ENCODE measurements at places on chromosomes 13 and 19. TPM values are rescaled to one million over a fixed set of nuclear protein-coding genes. Genes with fewer than 3 reads are reported as not detected.

LGALS4 gene
- 1.6 TPM for total RNA-seq

DKKL1 gene
- total RNA-seq, result not detected

NOVA2 gene
- not detected for total RNA-seq

CKM gene
- total RNA-seq, result not detected

ZIK1 gene
- total RNA-seq, result 12.1 TPM

ZNF57 gene
- 4.5 TPM for total RNA-seq

DNA sequence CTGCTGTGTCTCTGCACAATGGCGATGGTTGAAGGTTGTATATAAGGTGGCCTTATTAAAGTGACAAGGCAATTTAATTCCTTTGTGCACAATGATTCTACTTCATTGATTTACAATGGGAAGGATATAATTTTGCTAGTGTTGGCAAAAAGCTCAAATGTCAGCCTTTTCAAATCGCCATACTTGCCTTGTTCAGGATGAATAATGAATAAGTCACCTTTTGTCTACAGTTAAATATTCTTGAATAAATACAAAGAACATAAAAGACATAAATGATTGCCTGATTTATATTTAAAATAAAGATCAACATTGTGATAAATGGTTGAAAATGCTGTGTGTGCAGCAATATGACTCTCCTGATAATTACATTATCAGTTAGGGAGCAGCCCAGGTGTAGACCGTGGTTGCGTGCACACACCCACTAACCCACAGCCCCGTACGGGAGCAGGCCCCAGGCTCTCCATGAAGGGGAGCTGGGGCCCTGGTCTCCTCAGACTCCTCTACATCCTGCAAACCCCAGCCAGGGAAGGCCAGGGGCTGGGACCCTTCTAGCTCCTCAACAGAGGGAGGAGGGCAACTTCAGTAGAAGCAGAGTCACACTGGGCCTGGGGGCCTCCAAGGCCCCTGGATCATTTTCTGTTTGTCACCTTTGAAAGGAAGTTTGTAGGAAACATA is 64.9 kb downstream of the TEX29 start:
- H3K36me3 ChIP-seq, result no peaks in the 10 kb centered on the region
- H3K27ac ChIP-seq, result peak overlapping the region; percentile 78
- no peak for DNase-seq
- peaks cover 4% of the 10 kb centered on the region for H3K27me3 ChIP-seq

GRCh38 chr13:22744688-22745452 is 435.9 kb upstream of the SGCG start:
- DNase-seq, result no peak
- H3K4me1 ChIP-seq, result no peaks in the 10 kb centered on the region
- H3K36me3 ChIP-seq, result no peaks in the 10 kb centered on the region
- no peak overlapping the region for H3K4me3 ChIP-seq

GRCh38 chr19:37221136-37221535 is 3.1 kb downstream of the ZNF383 start:
- peaks cover 69% of the 10 kb centered on the region for H3K36me3 ChIP-seq
- H3K27me3 ChIP-seq, result no peaks in the 10 kb centered on the region
- H3K27ac ChIP-seq, result no peak overlapping the region
- DNase-seq, result no peak

DNA sequence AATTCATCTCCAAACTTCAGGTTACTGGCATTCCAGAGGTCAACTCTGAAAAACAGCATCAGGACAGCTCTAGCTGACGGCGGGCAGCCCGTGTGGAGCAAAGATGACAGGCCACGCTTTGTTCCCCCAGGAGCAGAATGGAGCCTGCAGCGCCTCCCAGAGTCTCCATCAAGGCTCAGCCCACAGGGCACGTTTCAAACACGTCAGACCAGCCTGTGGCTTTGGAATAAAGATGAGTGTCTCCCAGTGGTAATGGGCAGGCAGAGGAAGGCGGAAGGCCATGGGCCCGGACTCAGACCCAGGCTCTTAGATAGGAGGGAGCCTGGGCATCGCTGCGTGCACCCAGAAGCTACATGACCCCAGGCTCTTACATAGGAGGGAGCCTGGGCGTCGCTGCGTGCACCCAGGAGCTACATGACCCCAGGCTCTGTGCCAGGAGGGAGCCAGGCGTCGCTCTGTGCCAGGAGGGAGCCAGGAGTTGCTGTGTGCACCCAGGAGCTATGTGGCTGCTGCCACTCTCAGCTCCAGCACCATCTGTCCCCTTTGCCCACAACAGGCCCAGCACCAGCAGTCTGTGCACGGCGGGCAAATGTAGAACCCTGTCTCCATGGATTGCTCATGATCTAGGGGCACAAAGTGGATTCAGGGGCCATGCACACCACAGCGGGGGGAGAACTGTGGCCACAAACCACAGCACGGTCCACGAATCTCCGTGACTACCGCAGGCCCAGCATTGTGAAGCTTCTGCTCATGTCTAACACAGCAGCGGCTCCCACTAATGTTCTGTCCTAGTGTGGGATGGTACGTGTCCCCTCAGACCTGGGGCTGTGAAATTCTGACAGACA is 47.8 kb upstream of the C13orf46 start:
- H3K36me3 ChIP-seq, result peaks cover 21% of the 10 kb centered on the region
- no peak for DNase-seq
- H3K4me3 ChIP-seq, result no peak overlapping the region
- no peak overlapping the region for H3K27ac ChIP-seq
- peaks cover 7% of the 10 kb centered on the region for H3K4me1 ChIP-seq
- no peaks in the 10 kb centered on the region for H3K27me3 ChIP-seq

DNA sequence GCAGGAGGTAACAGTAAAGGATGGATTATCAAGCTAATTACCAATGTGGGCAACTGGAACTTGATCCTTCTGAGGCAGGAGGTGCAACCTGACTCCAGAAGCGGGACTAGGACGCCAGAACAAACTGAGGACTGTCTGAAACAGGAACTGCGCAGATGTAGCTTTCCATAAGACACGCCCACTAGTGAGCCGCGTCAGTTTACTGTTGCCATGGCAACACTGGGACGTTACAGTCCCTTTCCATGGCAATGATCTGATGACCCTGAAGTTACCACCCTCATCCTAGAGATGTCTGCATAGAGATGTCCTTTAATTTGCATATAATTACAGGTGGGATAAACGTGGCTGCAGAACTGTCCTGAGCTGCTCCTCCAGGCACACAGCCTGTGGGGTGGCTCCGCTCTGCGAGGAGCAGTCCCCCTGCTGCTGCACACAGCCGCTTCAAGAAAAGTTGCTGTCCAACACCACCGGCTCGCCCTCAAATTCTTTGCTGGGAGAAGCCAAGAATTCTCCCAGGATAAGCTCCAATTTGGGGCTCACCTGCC is 816.6 kb downstream of the UQCRFS1 start:
- peaks cover 16% of the 10 kb centered on the region for H3K4me1 ChIP-seq
- no peaks in the 10 kb centered on the region for H3K27me3 ChIP-seq
- no peak overlapping the region for H3K27ac ChIP-seq
- H3K4me3 ChIP-seq, result no peak overlapping the region
- no peak for DNase-seq
- H3K36me3 ChIP-seq, result no peaks in the 10 kb centered on the region

DNA sequence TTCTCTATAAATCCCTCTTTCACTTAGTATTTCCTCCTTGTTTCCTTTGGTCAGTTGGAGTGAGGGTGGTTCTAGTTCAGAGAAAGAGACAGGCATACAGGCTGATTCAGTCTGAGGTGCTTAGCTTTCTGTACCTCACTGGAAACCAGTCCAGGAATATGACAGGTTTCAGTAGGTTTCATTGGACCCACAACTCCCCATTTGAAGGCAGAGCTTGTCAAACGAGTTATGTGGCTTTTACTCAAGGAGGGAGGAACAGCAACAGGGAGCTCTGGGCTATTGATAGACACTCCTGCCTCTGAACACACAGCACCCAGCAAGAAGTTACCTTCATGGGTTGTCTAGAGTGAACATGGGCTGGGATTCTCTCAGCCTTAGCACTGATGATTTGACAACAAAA is 14.5 kb downstream of the ACTN4 start:
- no peak overlapping the region for H3K4me3 ChIP-seq
- H3K4me1 ChIP-seq, result peaks cover 86% of the 10 kb centered on the region
- DNase-seq, result no peak
- peaks cover 38% of the 10 kb centered on the region for H3K36me3 ChIP-seq
- H3K27ac ChIP-seq, result no peak overlapping the region

DNA sequence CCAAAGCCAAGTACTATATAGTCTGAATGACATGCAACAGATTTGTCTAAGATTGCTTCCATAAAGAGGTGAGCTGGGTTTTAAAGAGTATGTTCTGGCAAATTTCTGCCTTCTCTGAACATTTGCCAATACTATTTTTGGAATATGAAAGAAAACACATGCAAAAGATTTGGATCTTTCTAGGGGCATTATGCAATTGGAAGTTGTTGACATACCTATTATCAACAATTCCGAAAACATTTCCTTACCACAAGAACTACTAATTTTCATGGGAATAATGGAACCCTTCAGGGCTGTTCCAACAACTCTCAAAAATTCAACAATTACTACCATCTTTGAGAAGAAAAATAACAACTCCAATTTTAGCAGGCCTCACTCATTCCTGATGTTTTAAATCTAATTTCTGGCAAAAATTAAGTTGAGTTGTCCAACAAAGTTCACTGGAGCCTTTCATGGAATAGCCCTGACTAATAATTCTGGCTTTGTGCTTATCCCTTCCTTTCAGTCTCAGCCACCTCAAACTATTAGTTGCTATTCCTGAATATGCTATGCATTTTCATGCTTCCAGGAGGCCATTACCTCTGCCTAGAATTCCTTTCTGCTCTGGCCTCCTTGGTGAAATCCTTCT is 250.0 kb downstream of the RGCC start:
- H3K4me1 ChIP-seq, result no peaks in the 10 kb centered on the region
- H3K27me3 ChIP-seq, result no peaks in the 10 kb centered on the region
- DNase-seq, result no peak
- H3K27ac ChIP-seq, result no peak overlapping the region
- no peak overlapping the region for H3K4me3 ChIP-seq

DNA sequence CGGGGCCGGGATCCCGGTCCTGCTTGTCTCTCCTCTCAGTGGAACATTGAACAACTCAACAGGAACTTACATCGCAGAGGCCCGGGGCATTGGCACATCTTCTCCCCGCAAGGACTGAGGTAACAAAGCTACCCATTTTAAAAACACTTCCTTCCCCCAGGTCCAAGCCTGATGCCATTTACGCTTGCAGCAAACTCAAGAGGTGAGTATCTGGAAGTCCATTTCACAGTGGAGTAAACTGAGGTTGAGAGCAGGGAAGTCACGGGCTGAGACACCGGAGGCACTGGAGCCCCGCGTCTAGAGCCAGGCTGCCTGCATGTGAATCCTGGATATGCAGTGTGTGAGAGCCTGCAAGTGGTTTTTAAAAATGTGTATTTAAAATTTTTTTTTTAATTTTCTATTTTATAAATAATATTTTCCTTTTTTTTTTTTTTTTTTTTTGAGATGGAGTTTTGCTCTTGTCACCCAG is 492 bp upstream of the PGLYRP1 start:
- H3K4me1 ChIP-seq, result peaks cover 13% of the 10 kb centered on the region
- DNase-seq, result no peak
- H3K27me3 ChIP-seq, result peaks cover 14% of the 10 kb centered on the region
- no peak overlapping the region for H3K27ac ChIP-seq
- no peaks in the 10 kb centered on the region for H3K36me3 ChIP-seq

GRCh38 chr13:102606537-102607309 is 9.9 kb downstream of the TPP2 start:
- H3K36me3 ChIP-seq, result peaks cover 76% of the 10 kb centered on the region
- H3K4me3 ChIP-seq, result no peak overlapping the region
- H3K27me3 ChIP-seq, result no peaks in the 10 kb centered on the region
- H3K4me1 ChIP-seq, result peaks cover 70% of the 10 kb centered on the region

- H3K27me3 ChIP-seq, result peaks cover 21% of the 10 kb centered on the region
- H3K27ac ChIP-seq, result no peak overlapping the region
- DNase-seq, result no peak
- no peak overlapping the region for H3K4me3 ChIP-seq
- peaks cover 11% of the 10 kb centered on the region for H3K4me1 ChIP-seq
These were observed 121.6 kb upstream of the ZNF507 start for GRCh38 chr19:32223595-32224370.

- H3K36me3 ChIP-seq, result no peaks in the 10 kb centered on the region
- H3K4me1 ChIP-seq, result no peaks in the 10 kb centered on the region
- no peak for DNase-seq
- no peaks in the 10 kb centered on the region for H3K27me3 ChIP-seq
- H3K27ac ChIP-seq, result no peak overlapping the region
- no peak overlapping the region for H3K4me3 ChIP-seq
These were observed 3.6 kb upstream of the KLK14 start for GRCh38 chr19:51086153-51086850.

GRCh38 chr13:95201814-95202651 is 99.2 kb downstream of the ABCC4 start:
- H3K27ac ChIP-seq, result no peak overlapping the region

GRCh38 chr13:108919036-108919907 is 289.9 kb downstream of the MYO16 start:
- no peaks in the 10 kb centered on the region for H3K36me3 ChIP-seq
- no peaks in the 10 kb centered on the region for H3K27me3 ChIP-seq
- H3K4me3 ChIP-seq, result no peak overlapping the region
- H3K27ac ChIP-seq, result no peak overlapping the region

DNA sequence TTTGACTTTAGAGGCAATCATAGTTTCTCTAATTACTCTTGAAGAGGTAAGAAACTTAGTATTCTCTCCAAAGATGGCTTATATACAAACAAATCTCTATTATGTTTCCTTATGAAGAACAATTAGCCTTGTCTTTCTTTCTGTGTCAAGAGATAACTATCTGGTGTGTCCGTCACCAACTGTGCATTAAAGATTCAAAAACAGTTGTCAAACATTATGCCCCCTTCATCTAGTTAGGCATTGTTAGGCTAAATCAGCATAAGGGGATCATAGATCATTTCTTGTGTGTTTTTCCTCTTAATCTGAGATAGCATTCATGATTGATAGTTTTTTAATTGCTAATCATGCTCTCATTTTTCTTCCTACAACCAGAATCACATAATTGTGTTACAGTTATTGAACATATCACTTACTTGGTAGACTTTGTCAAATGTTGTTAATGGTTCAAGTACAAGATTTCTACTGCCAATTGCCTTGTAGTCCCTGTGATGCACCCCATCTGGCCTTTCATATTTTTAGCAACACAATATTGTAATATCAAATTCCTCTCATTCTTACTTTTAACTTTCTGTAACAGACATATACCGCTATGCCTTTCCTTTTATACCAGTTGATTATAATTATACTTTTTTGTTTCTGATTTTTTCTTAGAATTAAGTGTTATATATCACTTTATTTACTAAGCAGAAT is 612.7 kb downstream of the SLITRK6 start:
- no peaks in the 10 kb centered on the region for H3K36me3 ChIP-seq
- no peaks in the 10 kb centered on the region for H3K27me3 ChIP-seq
- no peak for DNase-seq
- H3K4me1 ChIP-seq, result no peaks in the 10 kb centered on the region
- no peak overlapping the region for H3K27ac ChIP-seq
- no peak overlapping the region for H3K4me3 ChIP-seq

- no peak for DNase-seq
- no peaks in the 10 kb centered on the region for H3K4me1 ChIP-seq
These were observed 151.3 kb downstream of the LMO7 start for GRCh38 chr13:75787249-75787928.

GRCh38 chr19:57599377-57599760 is 316 bp upstream of the ZNF530 start:
- peak overlapping the region; percentile 81 for H3K27ac ChIP-seq
- H3K4me3 ChIP-seq, result peak overlapping the region; percentile 85
- peaks cover 42% of the 10 kb centered on the region for H3K36me3 ChIP-seq
- DNase-seq, result no peak
- no peaks in the 10 kb centered on the region for H3K27me3 ChIP-seq
